ENCODE measurements at places on chromosomes 6 and 20.

GRCh38 chr6:155264693-155265320, 994 bp downstream of the CLDN20 start:
- no peak for DNase-seq

GRCh38 chr6:141026504-141026903, 1106.2 kb upstream of the GJE1 start:
- no peak for DNase-seq

DNA sequence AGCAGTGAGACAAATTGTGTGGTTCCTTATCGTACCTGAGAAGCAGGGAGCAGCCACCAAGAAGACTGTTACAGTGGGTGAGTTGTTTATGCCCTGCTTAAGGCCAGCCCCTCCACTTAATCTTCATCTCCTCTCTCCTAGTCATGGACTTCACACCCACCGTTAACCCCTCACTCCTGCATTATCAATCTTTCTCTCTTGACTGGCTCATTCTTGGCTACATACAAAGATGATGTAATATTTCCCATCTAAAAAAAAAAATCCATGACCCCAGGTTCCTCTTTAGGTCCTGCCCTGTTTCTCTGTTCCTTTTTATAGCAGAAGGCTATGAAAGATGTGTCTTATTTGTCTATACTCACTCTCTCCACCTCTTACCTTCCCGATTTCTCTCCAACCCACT, 72.4 kb downstream of the SHLD1 start:
- no peak for DNase-seq

DNA sequence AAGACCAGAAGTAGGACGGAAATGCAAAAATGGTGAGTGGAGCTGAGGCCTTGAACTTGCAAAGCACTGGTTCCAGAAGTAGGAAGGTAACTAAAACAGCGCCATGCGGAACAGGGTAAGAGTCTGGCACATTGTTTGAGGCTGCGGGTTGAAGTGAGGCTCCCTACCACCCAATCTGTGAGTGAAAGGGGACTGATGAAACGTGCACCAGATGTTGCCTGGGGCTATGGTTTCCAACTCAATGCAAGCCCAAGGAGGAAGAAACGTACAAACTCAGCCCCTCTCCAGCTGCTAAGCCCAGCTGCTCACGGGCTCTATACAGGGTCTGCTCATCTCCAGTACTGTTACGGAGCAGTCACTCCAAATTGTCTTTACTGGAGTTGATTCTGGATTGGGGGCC, 68.7 kb upstream of the KCNK16 start:
- no peak for DNase-seq

DNA sequence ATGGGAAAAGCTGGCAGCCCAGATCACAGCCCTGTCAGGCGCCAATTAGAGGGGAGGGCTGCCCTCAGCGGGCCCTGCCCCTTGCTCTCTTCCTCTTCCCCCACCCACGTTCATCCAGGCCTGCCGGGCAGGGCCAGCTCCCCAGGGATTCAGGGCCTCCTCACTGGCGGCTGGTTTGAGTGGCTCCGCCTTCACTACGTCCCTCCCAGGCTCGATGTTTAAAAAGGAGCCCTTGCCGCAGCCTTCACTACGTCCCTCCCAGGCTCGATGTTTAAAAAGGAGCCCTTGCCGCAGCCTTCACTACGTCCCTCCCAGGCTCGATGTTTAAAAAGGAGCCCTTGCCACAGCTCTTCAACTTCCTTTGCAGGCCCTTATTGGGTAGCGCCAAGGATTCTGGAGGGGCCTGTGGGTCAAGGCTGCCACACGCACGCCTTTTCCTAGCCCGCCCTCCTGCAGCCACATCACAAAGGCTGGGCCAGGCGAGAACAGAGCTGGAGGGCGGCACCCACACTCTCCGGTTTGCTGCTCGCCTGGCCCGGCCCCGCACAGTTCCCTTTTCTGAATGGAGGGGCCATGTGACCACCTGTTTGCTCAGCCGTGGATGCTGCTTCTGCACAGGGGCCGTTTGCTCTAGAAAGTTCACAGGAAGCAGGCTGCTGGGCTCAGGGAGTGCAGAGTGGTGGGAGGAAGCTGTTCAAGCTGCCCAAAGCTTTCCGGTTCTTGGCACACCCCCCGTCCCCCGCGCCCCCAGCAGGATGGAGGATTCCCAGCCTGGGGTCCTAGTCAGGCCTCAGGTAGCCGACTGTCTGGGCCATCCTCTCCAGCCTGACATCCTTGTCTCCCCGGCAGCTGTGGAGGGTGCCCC, 1.6 kb downstream of the SLC17A9 start:
- peak; percentile 65 for DNase-seq

DNA sequence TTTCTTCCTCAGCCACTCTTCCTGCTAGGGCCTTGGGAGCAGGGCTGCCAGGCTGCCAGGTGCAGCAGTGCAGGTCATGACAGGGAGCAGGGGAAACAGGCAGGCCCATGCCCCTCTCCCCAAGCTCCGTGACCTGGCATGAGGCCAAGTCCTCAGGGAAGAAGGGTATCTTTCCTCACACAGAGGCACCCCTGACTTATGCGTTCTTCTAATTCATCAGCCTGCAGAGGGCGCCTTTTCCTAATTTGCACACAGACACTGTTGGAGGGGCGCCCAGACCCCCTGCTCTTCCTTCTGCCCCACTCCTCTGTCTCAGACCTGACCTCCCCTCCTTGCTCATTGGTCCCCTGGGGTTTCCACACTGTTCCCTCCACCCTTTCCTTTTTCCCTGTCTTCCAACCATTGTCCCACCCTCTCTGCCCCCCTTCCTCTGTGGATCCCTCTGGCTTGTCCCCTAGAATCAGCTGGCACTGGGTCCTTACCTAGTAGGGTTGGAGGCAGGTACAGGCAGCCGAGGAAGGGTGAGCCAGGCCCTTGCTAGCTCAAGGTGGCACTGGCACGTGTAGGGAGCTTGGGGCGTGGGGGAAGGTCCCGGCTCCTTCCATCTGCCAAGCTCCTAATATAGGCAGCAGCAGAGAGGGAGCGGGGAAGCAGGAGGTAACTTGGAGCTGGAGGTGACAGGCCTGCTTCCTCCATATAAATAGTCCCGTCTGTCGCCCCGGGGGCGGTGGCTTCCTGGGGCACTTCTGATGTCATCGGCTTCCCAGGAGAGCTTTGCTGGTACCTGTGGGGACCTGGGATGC, 154.9 kb upstream of the MLN start:
- DNase-seq: peak; percentile 20

DNA sequence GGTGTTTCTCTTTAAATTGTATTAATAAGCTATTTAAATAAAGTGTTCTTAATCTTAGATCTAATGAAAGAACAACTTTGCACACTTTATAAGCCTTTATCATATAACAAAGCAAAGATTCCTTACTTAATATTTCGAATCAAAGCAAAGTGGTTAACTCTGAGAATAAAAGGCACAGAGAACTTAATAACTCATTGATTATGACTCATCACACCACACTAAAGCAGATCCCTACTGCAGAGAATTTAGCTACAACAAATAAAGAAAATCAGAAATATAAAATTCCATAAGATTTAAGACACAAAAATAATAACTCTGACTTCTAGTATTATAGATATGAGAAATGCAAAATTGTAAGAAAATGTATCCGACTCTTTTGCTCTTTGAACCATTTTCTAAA, 135.6 kb upstream of the RUNX2 start:
- no peak for DNase-seq

DNA sequence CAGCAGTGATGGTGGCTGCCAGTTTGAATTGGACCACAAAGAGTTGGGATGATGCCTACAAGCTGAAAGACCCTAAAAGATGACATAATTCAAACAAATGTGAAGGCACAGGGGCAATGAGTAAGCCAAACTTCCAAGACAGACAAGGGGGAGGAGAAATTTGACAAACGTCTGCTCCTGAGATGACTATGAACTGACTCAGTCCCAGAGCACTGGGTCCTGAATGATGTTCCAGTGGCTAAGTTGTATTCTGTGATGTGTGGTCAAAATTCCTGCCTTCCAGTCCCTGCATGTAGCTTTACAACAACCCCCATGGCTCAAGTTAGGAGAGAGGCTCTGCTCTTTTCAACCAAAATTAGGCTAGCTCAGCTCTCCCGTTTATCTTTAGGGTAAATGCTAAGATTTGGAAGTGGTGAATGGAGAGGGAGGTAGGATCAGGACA, 86.1 kb upstream of the SIRPA start:
- no peak for DNase-seq

GRCh38 chr6:2688401-2689064, 62.2 kb downstream of the MYLK4 start:
- no peak for DNase-seq

DNA sequence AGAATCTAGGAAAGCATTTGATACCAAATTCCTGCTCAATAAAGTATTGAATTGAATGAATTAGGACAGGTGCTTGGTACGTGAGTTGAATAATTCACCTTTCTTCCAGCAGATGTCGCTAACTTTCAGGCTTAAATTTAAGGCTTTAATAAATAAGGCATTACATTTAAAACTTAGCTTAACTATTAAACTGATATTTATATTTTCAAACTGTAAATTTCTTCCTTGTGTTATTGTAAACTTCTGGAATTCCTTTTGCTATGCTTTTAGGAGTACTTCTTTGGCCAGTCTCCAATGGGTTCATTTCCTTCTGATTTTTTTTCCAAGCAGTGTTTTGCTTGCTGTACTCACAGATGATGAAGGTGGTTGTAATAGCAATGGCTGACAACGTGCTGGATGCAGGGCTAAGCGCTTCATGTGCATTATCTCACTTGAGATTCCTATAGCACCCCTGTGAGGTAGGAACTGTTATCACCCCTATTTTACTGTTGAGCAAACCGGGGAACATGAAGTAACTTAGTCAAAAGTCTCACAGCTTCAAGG, 71.3 kb upstream of the SLC2A12 start:
- peak; percentile 33 for DNase-seq

DNA sequence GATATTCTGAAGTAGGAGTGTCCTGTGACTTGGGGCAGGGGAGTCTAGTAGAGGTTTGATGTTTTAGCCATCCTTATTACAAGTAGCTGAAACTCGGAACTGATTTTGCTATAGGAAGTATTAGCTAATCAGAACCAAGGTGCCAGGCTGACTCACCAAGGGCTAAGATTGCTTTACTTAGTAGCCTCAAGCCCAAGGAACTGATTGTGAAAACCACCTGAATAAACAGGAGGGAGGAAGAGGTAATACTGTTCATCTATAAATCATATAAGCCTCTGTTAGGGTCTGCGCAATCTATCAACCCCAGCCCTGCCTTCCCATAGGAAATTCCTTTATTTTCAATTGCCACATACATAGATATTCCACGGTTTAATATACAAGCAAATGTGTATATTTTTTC, 54.4 kb downstream of the GNAS start:
- no peak for DNase-seq

DNA sequence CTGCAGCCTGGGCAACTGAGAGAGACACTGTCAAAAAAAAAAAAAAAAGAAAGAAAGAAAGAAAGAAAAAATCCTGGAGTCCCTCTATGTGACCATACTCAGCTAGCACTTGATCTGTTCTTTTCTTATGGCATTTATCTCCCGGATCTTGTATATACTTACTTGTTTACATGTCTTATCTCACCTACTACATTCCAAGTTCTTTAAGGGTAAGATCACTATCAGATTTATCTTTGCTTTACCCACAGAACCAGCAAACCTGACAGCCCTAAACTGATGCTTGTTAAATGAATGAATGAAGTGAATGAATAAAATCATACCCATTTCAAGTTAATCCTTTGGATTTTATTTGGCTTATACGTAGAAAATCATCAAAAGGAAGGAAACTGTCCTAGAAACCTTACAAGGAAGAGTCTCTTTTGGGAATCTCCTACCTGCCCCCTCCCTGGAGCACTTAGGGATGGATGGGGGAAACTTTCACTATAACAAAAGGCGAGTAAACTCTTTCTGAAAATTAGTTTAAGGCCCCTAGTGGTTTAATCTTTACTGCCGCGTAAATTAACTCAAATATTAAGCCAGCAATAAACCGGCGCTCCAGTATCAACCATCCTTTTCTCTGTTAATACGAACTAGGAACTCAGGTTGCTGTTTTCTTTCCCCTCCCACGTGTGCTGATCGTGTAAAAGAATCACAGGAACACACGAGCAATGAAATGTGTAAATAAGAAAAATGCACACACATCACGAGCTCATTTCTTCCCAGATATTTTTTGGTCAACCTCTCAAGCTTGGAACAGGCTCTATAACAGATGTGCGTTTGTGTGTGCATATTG, 1.3 kb upstream of the UTRN start:
- DNase-seq: no peak

- DNase-seq: peak; percentile 52
Observed at GRCh38 chr6:20700375-20700774, 166.1 kb downstream of the CDKAL1 start.

DNA sequence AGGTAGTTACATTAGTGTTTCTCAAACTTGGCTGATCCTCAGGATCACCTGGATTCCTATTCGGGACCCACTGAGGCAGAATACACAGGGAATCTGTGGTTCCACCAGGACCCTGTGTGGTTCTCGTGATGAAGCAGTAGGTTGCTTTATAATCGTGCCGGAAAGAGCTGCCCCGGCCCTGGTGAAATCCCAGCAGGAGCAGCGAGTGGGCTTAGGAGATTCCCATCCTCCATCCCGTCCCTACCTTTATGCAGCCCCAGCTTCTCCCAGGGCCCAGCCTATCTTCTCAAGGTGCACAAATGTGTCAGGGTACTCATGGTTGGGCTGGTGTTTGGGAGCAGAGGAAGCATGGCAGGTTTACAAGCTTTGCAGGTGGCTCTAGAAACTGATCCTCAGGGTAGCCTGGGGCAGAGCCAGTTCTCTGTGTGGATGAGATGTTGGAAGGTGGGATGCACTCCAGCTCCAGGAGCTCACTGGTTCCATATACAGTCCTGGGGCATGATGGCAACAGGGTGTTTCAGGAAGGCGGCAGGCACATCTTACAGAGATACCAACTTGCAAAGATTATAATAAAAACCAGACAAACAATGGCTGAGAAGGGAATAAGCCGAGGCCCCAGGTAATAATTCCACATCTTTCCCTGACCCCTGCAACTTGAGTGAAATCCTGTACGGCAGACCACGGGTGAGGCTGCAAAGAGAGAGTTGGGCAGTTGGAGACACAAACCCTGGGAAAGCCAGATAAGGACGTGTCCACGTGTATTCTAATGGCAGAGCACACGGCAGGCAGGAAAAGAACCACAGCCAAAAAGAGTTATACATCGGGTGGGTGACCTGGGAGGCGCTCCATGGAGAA, 5.9 kb downstream of the SLC22A1 start:
- no peak for DNase-seq

DNA sequence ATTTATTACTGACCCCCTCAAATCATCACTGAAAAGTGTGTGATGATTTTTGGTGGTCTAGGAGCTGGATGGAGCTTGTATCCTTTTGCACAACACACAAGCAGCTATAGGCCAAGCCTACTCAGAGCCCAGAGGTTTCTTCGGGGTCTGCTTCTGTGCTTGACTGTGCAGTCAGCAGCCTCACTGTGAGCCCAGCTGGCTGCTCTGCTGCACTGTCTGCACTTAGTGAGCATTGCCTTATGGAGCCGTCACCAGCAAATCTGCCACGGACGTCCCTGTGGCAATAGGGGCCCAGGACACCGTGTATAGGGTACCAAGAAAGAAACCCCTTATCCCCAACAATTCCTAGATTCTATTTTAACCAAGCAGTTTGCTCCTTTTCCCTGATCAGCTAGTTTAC, 38.6 kb upstream of the GMPR start:
- no peak for DNase-seq

DNA sequence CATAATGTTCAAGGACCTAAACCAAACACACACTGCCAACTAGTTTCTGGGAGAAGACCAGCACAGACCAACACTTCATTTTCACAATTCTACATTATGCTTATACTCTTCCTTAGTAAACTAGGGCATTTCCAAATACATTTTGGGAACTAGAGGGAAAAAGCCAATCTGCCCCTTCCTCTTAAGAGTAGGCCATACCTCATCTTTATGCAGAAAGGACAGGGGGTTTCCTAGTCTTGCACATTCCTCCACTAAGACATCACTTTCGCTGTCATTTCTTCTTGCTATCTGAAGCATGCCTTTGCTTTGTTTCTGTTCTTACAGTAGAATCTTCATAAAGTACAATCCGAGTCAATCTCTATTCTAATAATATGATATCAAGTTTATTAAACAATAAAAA, 105.7 kb downstream of the SMLR1 start:
- no peak for DNase-seq
